ENCODE measurements at places on chromosomes 4 and X.

DNA sequence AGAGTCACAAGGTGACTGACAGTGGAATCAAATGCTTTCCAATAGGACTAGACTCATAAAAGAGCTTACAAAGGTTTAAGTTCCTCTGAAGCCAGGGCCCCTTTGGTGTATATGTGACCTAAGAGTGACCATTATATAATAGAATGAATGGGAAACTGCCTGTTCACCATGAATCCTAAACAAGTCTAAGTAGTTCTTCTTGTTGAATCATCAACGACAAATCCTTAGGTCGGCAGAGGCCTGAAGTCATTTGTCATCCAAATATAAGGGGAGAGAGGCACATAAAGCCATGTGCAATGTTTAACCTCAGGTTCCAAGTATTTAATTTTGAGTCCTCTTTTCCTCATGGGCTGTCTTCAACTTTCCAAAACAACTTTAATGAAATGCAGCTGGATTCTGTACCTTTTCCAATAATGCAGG, 122.4 kb downstream of the RASL11B start:
- no peak for DNase-seq

GRCh38 chrX:76802708-76803107, 375.2 kb downstream of the MAGEE1 start:
- DNase-seq: no peak

DNA sequence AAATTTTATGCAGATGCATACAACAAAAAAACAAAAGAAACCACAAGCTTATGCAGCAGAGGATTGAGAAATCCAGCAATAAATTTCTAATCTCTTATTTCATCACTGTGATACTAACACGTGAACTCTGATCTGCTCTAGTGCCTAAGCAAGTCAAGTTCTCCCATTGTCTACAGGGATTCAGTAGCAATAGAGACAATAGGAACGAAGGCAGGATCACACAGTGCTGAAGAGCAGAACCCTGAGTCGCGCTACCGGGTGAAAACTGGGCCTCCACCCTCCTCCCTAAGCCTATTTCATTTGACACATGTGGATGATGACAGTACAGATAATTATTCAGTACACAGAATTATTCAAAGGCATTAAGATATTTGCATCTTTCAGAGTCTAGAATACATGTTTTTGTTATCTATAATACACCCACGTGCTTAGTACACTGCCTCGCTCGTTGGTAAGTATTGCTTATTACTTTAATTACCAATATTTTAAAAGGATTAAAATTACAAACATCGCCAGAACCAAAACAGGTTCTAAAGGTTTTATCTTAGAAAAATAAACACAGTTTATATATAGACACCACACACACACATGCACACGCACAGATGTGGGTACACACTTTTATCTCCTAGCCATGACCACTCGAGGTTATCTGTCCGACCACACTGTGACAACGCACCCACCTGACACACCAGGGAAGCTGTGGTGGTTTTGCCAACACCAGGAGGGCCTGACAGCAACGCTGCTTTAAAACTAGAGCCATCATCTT, 60.1 kb downstream of the RFC1 start:
- DNase-seq: no peak

GRCh38 chr4:189294574-189294973, 646.1 kb upstream of the FRG1 start:
- DNase-seq: no peak

- no peak for DNase-seq
Observed at GRCh38 chrX:116897526-116897925, 434.8 kb upstream of the CT83 start.

DNA sequence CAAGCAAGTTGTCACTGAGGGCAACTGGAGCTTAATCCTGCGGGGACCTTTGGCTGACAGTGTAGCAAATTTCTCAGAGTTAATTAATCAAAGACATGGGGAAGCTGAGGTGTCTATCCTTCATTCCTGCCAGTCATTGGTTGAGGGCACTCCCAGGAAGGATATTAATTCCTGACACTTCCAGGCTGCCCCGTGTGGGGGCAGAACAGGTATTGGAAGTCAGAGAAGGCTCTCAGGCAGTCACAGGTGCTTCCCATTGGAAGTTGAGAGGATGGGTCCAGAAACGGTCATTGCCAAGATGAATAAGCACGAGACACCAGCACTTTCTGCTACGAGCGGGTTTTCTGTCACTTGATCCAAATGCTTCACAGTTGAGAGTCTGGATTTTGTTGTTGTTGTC, 29.1 kb upstream of the CD38 start:
- no peak for DNase-seq

- no peak for DNase-seq
Observed at GRCh38 chr4:140046016-140046415, 108.0 kb downstream of the MAML3 start.

DNA sequence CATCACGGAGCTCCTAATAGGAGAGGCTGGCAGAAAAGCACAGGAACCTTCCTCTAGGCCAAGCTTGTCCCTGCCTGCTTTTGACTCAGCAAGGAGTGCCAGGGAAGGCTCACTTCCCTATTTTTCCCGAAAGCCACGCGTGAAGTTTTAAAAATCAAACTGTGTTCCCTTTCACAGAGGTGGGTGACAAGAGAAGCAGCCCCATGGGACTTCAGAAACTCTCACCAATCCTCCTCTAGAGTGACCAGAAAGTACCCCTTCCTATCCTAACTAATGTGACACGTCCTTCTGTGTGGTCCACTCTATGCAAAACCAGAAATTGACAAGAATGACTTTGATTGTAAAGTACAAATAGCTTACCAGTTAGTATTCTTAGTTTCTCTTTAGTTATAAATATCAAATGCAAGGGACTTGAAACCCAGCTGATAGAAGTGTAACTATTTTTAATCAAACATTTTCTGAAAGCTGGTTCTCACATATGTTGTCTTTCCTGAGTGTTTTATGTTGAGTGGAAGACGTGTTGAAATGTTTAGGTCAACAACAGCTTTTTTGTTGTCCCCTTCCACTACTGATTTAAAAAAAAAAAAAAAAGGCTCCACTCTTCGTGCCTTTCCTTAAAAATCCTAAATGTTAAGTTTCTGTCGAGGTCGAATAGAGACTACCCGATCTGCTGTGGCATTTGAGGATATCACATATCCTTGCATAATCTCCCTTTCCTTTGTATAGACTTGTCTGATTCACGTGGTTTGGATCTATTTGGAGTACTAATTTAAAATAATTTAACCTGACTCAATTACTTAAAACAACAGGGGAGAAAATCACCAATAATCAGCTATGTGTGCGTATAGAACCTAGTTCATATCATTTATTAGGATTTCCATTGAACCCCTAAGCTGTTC, 42.1 kb downstream of the NFKB1 start:
- DNase-seq: no peak

- DNase-seq: no peak
Observed at GRCh38 chr4:112153211-112153791, 8.0 kb downstream of the FAM241A start.

GRCh38 chrX:66193821-66194220, 29.8 kb downstream of the HEPH start:
- no peak for DNase-seq

- no peak for DNase-seq
Observed at GRCh38 chr4:7018281-7018680, 24.9 kb upstream of the TADA2B start.

GRCh38 chrX:139738581-139738980, 30.6 kb upstream of the MCF2 start:
- DNase-seq: peak; percentile 21

DNA sequence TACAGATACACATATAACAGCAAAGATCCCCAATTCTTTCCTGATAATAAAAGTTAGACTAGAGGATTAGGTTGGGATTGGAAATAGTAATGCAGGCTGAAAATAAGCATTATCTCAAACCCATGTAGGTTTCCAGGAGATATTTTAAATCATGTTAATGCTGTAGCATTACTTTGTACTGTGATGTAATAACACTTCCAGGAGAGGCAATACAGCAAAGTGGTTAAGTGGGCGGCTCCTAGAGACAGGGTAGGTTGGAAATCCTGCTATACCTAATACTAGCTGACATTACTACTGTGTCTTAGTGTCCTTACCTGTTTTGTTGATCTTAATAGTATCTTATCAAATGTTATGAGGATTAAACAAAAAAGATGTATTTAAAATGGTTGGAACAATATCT, 9.6 kb downstream of the PAICS start:
- no peak for DNase-seq

- no peak for DNase-seq
Observed at GRCh38 chr4:65457011-65457410, 213.3 kb downstream of the EPHA5 start.

GRCh38 chr4:152937336-152938236, 1.5 kb downstream of the FHDC1 start:
- DNase-seq: no peak

DNA sequence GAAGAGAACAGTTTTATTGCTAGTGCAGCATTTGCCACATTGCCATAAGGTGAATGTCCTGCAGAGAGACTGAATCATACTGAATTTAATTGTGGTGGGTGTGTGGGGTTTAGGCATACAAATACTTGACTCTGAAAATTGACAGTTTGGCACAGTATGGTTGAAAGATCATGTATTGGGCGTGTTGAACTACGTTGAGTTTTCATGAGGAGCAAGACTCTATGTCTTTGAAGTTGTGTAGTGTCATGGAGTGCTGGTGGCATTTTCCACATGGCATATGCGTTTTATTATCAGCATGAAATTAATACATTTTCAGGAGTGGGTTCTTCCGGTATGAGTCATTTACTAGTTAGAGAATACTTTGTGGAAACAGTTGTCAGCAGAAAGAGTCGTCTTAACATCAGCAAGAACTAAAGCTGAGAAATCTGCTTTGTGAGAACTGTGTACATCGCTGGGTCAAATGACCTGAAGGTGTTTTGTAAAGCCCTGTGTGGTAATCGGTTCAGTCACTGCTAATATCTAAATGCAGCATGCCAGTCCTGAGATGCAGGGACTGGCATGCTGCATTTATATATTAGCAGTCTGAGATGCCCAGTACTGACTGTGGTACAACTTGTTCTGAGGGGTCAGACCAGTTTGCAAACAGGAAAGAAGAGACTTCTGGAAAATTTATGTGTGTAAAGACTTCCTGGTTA, 50.3 kb downstream of the ARHGAP10 start:
- DNase-seq: peak; percentile 74

GRCh38 chrX:85882601-85883000, 164.8 kb downstream of the CHM start:
- DNase-seq: no peak

GRCh38 chrX:69951753-69952152, 98.0 kb downstream of the AWAT2 start:
- DNase-seq: no peak

GRCh38 chr4:98181809-98182208, 38.5 kb upstream of the STPG2 start:
- DNase-seq: no peak

DNA sequence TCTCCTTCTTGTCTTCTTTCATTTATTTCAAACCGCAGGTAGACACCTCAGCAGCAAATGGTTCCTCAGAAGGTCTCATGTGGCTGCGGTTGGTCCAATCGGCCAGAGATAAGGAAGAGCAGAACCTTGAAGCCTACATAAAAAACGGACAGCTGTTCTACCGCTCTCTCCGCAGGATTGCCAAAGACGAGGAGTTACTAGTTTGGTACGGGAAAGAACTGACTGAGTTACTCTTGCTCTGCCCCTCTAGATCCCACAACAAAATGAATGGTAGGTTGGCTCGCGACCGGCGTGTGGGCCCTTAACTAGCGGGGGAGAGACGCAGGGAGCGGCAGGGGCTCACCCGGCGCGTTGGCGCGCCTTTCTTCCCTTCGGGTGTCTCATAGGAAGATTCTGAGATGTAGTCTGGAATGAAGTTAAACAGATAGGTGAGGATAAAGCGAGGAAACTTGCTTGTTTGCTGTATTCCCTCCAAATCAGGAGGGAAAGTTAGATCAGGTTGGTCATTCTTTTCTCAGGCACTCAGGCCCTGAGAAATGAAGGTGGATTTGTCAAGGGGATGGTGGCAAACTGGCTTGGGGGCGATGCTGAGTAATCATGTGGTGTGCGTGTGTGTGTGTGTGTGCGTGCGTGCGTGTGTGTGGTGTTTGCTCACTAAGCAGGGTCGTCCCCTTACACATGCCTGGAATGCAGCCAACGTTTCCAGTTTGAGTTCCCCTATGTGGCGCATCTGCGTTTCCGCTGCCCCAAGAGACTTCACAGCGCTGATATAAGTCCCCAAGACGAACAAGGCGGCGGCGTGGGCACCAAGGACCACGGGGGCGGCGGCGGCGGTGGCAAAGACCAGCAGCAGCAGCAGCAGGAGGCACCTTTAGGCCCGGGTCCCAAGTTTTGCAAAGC, 4.2 kb downstream of the PRDM8 start:
- no peak for DNase-seq

DNA sequence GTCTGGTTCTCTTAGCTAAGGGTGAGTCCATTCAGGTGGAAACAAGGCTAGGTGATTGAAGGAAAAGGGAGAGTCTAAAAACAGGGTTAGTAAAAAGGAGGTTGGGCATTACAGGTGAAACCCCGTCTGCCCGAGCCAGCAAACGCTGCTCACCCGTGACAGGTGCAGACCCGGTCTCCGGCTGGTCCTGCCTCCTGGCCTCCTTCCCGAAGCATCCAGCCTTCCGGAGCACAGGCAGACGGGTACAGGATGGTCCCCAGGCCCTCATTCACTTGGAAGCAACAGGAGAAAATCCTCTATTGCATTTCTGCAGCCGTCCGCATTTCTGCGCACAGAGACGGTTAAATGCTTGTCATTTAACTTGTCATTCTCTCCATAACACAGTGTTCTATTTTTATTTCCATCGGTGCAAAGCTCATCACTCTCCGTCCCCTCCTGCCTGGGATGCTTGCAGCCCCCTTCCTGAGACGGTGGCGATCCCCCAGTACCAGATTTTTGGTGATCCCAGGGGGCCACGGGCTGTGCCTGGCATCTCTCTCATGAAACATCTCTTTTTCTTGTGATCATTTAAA, 90.8 kb upstream of the PPP2R3B start:
- DNase-seq: no peak
